ENCODE measurements at places on chromosomes 1 and 21.

DNA sequence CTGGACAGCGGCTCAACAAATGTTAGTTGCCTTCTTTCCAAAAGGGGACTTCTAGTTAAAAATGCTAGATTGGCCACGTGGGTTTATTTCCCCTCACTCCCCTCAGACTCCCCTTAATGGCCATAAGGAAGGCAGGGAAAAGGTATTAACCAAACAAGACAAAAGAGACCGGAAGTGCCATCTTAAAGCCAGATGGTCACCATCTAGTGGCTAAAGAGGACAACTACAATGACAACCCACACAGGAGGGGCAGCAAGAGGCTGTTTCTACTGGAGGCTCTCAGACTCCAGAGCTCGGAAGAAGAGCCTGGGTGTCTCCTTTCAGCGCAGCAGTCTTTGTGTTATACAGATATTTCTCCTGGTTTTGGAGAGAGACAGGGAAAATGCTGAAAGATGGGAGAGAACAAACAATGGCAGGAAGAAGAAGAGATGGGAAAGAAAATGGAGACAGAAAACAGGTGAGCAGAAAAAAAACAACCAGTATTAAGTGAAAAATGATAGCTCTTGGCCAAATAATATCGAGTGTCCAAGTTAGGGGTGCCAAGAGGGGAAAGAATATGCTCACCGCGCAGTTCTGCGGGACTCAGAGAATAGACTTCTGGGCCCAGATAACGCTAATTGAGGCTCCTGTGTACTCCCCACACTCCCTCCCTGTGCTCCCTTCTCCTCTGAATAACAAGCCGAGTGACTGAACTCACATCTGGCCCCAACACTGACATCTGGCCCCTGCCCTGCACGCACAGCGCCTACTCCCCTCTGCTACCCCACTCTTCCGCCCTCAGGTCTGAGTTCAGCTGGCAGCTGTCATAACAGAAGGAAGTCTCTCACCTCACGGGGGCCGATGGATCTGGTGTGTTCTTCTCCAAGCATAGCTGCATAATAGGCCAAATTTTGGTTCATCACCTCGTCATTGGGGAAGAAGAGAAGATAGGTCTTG lies 9.6 kb downstream of the P3H1 start:
- DNase-seq, result no peak

DNA sequence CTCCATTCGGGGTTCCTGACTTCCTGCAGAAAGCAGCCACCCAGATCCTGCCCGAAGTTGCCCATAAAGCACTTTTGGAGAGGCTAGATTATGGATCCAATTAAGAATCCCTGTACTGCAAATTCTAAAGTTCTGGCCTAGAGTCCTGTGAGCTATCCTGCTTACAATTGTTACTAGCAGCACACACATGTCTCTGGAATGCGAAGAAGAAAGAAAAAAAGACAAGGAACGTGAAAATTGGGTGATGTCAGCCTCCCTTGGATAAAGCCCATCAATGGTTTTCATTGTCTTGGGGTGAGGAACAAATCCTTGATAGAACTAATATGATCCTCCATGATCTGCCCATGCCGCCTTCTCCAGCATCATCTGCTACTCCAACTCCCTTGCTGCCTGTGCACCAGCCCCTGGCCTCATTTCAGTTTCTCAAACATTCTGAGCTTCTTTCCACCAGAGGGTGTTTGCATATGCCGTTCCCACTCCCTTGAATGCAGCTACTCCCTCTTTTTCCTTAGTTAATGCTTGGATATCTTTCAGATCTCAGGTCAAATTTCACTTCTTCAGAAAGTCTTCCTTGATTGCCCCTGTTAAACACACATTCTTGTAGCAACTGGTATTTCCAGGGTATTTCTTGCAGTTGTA lies 94.0 kb downstream of the ST6GALNAC5 start:
- DNase-seq, result no peak

DNA sequence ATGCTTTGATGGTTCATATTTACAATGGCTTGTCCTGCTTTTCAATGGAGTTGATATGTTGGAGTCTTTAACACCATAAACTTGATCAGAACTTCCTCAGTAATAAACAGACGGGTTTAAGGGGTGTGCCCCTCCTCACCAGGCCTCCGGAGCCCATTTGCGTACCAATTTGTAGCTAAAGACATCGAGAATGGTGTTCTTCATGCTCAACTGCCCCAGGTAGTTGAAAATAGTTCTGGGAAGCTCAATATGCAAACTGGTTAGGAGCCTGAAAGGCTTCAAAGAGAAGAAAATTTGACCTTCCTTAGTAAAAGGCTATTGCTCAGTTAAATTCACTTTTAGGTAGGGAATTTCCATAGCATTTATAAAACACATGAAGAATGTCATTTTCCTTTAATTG lies 68.1 kb upstream of the RRP15 start:
- DNase-seq, result no peak

DNA sequence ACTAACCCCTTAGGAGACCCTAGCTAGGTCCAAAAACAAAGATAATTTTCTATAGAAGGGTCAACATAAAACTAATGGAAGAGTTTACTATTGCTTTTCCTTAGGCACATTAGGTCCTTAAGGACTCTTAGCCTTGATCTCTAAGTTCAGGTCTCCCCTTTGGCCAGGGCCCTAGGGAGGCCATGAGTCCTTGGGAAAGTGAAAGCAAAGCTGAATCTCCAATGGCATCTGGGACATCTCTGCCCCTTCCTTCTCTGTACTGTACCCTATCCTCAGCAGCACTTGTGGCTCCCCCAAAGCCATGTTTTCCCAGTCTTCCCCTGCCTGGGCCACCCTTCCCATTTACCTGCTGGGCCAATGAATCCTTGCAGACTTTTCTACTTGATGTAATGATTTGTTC lies 14.3 kb downstream of the IER5 start:
- DNase-seq, result no peak

GRCh38 chr1:154154534-154155191 lies at the start of gene NUP210L:
Gene NUP210L, minus strand, starts transcription at chr1:154155073.
- DNase-seq, result no peak

GRCh38 chr1:68278221-68278620 lies 45.9 kb upstream of the WLS start:
- DNase-seq, result no peak

GRCh38 chr1:153507926-153508583 lies 27.7 kb downstream of the S100A6 start:
- DNase-seq, result no peak

DNA sequence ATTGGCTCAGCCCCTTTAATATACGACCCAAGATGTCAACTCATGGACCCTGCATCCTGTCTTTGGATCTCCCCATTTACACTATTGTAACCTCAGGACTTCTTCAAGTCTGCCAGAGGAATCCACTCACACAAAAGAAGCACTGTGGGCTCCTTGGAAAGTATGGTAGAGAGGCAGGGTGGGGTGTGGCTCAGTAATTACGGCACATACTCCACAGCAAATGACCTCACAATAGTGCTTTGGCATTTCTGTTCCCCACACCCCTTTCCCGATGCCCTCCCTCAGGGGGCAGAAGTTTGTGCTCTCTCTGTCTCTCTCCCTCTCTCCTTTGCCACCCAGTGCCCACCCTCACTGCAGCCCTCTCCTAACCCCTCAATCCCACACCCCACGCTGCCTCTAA lies 27.8 kb upstream of the IFNAR2 start:
- no peak for DNase-seq

DNA sequence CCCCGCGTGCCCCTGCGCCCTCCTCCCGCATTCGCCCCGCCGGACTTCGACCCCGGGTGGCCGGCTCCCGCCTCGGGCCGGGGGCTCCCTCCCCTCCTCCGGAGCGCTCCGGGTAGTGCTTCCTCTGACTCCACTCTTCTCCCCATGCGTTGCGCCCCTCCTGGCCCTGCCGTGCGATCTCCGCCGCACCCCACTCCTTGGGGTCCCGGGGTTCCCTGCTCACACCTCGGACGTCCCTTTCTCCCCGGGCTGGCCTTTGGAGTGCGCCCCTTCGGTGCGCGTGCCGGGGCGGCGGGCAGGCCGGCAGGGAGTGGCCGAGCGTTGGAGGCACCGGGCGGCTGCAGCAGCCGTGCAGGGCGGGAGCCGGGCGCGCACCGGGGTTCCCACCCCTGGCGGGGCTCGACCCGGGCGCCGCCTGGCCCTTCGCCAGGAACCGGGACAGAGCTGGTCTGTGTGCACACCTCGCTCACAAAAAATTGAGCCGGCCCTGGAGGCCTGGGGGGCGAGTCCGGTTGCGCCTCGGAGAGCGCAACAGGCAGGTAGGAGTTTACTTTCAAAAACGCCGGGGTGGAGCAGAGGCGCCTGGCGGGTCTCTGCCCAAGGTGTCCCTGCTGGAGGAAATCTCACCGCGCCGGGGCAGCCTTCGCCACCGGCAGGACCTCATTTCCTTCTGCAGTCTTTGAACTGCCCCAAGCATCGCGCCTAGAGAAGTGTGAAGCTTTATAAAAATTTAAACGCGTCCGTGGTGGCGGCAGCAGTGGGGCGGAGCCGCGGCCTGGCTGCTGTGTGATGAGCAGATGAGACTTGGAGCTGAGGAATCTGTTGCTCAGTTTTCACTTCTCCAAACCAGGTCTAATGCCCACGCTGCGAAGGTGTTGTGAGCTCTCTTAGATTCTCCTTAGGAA lies 650 bp downstream of the VANGL1 start:
- no peak for DNase-seq

DNA sequence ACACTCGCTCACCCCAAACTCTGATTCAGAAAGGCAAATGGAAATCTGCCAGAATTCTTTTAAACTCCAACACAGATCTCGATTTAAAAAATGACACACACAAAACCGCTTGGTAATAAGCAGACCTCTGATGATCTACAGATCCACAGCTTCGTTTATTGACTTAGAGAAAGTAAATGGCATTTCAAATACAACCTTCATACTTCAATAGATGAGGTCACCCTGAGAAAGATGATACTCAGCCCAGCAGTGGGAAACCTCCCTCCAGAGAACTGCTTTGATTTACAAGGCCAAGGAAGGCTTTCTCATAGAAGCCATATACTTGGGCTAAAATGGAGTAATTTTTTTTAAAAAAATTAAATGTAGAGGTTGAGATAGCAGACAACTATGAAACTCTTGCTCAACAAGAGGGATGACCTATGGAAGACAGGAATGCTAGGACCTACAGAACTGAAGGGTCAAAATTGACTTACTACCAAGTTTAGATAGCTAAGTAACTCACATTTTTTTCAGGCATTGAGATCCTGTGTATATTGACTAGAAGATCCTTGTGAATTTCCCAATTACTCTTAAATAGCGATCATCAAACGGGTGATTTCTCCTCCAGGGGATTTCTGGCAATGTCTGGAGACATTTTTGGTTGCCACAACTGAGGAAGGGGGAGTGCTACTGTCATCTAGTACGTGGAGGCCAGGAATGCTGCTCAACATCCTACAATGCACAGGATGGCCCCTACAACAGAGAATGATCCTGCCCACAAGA lies 143.9 kb downstream of the CLIC6 start:
- peak; percentile 76 for DNase-seq

GRCh38 chr1:39615086-39615673 lies 24.3 kb downstream of the HEYL start:
- DNase-seq, result no peak

DNA sequence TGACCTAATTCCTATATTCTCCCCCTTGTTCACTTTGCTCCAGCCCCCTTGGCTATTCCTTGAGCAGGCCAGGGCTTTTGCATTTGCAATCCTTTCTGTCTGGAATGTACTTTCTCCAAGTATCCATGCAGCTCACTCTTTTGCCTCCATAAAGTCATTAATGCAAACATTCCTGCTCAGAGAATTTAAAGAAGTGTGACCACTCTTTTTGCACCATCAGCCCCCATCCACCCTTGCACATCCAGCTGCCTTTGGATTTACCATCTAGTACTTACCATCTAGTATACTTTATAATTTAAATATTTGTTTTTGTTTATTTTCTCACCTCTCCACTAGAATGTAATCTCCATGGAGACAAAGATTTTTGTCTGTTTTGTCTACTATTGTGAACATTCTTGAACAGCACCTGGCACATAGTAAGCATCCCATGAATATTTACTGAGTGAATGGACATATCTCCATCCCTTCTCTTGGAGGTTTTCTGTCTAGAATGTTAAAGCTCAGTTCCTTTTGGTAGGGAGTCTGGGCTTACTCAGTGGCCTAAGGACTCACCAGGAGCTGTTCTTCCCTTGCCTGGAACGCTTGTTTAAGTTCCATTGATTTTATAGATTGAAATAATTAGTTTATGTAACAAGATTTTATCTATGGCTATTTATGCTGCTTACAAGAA lies 22.6 kb downstream of the SLAMF6 start:
- no peak for DNase-seq

- DNase-seq, result no peak
These were observed 16.5 kb upstream of the LCE2D start for GRCh38 chr1:152646656-152647055.

DNA sequence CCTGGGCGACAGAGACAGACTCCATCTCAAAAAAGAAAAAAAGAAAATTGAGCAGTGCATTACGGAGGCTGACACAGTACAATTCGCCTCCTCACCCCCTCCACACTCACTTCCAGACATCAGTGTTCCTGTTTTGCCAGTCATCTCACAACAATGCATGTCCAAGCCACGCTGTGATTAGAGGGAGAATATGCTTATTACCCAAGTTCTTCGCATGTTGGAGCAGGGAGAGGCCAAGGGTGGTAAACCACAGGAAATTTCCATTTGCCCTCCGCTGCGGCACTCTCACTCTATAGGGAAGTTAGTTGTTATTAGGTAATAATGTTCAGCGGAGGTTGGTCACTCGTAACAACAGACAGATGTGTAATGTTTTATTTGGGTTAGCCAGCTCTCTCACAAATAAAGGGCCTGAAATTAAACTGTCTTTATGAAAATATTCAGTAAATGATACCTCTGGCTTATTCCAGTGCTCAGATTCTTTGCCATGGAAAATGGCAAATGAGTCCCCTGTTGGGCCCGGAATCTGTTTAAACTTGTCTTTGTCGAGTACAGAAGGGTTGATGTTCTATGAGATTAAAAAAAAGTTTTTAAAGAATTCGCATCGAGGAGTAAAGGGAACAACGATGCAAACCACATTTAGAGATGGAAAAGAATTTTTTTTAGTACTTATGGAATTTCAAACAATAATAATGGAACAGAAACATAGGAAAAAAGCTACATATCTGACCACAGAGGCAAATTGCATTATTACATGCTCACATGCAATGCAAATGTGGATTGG lies 33.1 kb downstream of the KCNJ15 start:
- peak; percentile 90 for DNase-seq

GRCh38 chr1:105872817-105873216 lies 1183.7 kb upstream of the PRMT6 start:
- no peak for DNase-seq

- no peak for DNase-seq
These were observed 1.5 kb upstream of the TEX38 start for GRCh38 chr1:46670134-46670533.

DNA sequence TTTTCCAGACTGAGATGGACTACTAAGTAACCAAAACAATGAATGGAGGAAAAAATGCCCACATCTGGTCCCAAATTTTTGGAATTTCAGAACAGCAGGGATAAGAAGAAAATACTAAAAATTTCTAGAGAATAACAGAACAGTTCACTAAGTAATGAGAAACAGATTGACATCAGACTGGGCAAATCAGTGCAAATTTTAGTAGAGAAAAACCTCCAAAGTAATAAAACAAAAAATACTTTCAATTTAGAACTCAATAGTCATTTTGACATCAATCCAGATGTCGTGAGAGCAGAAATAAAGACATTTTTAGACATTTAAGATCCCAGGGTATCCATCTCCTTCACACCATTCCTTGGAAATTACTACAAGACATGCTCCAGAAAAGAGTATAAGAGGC lies 39.3 kb downstream of the CRP start:
- DNase-seq, result no peak

Measured in brain pericyte (primary cell).